ENCODE measurements at places on chromosomes 6 and 20. TPM values are rescaled to one million over a fixed set of nuclear protein-coding genes. Genes with fewer than 3 reads are reported as not detected.

Gene ADGRB3
- total RNA-seq, result 2.0 TPM

Gene ME1
- total RNA-seq, result 30.2 TPM

Gene SLC29A1
- total RNA-seq, result 66.1 TPM

Gene ADGB
- total RNA-seq, result not detected

Gene ARHGAP18
- total RNA-seq, result 17.2 TPM

Gene KHDC1L
- not detected for total RNA-seq

Gene NFATC2
- total RNA-seq, result 11.4 TPM

Gene TRIM40
- total RNA-seq, result not detected

Gene CST4
- total RNA-seq, result 3.7 TPM

Gene HLA-DRB1
- 174 TPM for total RNA-seq

Gene TPX2
- total RNA-seq, result 2.6 TPM

Gene LY6G6D
- total RNA-seq, result not detected

Gene RIPPLY2
- not detected for total RNA-seq

Gene ADGRF5
- 10.1 TPM for total RNA-seq

Gene POU3F2
- not detected for total RNA-seq

Gene CUL7
- 29.5 TPM for total RNA-seq

Gene OR12D3
- not detected for total RNA-seq

Gene C2
- total RNA-seq, result 14.8 TPM

Gene ECI2
- 74.8 TPM for total RNA-seq

Gene NRN1
- total RNA-seq, result 6.4 TPM

Gene DACT2
- total RNA-seq, result 3.2 TPM

Gene TMEM63B
- 71.8 TPM for total RNA-seq

Gene PCSK2
- 2.6 TPM for total RNA-seq

Gene ITCH
- 46.2 TPM for total RNA-seq
